ENCODE measurements at places on chromosomes 1 and 21.
A peak's percentile ranks its signal among the peaks of the same experiment; 100 is the strongest.

- no peak for DNase-seq
Observed at GRCh38 chr1:60402216-60402615, 328.6 kb upstream of the C1orf87 start.

GRCh38 chr1:167442854-167443565 is 75.3 kb downstream of the CD247 start:
- DNase-seq, result no peak

DNA sequence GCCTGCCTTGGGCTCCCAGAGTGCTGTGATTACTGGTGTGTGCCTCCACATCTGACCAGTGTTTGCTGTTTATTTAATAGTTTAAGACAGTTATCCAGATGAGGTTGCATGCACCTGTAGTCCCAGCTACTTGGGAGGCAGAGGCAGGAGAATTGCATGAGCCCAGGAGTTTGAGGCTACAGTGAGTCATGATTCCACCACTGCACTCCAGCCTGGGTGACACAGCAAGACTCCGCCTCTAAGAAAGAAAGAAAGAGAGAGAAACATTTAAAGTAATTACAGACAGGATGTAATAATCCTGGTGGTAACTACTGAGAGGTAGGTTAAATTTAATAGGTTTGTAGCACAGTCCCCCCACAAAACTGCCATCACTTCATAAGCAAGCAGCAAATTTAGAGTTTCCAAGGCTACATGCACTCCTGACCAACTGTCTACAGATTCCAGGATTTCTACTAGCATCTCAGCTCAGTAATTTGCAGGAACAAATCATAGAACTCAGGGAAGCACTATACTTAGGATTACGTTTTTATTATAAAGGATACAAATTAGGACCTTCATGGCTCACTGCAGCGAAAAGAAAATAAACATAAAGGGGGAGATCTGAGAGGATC is 89.6 kb downstream of the PKN2 start:
- no peak for DNase-seq

DNA sequence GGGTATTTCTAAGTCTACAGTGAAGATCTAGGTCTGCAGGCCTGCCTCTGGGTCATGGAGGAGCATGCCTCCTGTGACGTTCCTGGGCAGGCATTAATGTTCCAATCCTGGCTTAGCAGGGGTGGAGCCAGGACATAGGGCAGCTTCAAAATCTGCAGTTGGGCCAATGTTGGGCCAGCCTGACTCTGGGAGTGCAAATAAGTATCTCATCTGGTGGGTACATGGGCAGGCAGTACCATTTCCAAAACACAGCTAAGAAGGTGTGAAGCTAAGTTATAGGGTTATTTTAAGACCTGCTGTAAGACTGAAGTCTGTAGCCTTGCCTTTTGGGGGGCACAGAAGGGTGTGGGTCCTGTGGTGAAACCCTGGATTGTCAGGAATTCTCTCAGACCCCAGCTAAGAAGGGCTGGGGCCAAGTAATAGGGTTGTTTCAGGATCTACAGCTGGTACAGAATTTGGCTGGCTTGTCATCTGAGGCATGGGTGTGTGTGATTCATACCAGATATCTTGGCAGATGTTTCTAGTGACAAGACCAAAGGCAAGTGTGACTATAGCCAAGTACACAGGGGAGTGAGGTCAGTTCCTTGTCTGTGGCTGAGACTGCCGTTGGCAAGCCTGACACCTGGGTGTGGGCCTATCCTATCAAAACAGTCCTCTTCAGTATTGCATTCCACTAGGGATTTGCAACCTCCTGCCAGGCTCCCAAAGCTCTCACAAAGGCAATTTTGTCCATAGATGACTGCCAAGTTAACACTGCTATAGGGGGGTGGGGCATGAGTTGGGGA is 468.7 kb upstream of the B3GALT2 start:
- no peak for DNase-seq

DNA sequence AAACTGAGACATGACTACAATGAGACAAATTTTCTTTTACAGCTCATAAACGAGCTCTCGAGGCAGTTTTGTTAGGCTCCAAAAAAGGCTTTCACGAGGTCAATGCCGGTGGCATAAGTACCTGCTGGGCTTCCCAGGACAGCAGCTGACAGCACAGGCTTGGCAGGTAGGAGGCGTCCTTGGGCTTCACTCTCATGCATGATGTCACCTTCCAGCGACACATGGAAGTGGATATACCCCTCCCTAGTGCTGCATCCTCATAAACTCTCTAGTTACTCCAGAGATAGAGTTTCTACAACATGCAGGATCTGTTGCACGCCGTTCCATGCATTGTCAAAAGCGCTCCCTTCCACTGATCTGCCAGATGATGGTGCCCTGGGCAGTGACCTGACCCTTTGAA is 112.5 kb upstream of the PAXBP1 start:
- DNase-seq, result no peak

DNA sequence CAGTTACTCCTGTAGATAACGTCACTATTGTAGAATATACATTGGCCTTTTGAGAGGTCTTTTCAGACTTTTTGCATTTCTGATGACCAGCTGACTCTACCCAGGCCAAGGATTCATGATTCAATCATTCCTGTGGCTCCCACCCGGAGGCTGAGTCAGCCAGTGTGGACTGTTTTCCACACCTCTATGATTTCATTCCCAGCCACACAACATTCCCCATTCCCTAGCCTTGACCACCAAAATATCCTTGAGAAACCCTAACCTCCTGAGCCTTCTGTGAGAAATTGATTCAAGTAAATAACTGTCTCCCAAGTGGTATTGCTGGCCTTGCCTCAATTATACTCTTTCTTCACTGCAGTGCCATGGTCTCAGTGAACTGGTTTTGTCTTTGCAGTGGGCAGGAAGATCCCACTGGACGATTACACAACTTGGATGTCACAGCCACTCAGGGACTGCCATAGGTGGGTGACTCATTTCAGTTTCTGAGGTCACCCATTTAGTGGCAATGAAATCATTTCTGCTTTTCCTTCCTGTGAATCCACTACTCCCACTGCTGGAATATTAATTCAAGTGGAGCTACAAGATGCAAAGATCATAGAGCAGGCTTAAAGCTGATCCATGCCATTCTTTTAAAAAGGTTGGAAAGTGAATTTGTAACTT is 518.6 kb upstream of the ZP4 start:
- DNase-seq, result no peak

- DNase-seq, result no peak
Observed at GRCh38 chr1:242425232-242425631, 99.3 kb downstream of the PLD5 start.

- no peak for DNase-seq
Observed at GRCh38 chr1:113684153-113684541, 75.1 kb downstream of the PHTF1 start.

GRCh38 chr1:230215529-230215928 is 148.5 kb downstream of the GALNT2 start:
- no peak for DNase-seq

- no peak for DNase-seq
Observed at GRCh38 chr21:36813052-36813451, 114.1 kb downstream of the SIM2 start.

DNA sequence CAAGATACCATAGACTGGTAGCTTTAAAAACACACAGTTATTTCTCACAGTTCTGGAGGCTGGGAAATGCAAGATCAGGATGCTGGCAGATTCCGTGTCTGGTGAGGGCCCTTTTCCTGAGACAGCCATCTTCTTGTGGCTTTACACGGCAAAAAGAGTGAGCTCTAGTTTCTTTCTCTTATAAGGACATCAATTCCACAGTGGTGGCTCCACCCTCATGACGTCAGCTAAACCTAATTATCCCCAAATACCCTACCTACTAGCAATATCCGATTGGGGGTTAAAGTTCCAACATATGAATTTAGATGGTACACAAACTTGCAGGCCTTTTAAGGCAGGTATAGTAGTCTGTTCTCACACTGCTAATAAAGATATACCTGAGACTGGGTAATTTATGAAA is 77.7 kb downstream of the PRRX1 start:
- no peak for DNase-seq

GRCh38 chr1:17419626-17420328 is 19.7 kb downstream of the RCC2 start:
- DNase-seq, result peak; percentile 59

GRCh38 chr1:173024543-173024942 is 26.2 kb downstream of the TNFSF18 start:
- DNase-seq, result no peak

DNA sequence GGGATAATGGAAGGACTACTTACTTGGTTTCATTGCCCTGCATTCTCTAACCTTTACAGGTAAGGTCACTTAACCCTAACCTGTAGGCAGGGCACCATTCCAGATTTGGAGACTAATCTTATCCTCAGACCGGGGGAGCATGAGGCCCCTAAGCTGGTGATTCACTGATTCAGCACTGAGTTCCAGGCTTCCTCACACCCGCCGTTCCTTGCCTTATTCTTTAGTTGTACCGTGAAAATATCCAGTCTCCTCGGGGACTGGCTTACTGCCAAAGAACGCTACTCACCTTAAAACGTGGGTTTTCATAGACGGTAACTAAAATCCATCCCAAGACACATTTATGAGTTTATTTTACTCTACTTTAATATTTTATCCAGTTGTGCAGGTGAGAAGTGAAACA is 44.3 kb upstream of the COL24A1 start:
- DNase-seq, result no peak

- no peak for DNase-seq
Observed at GRCh38 chr1:247528812-247529474, 7.3 kb downstream of the OR2C3 start.

- peak; percentile 31 for DNase-seq
Observed at GRCh38 chr1:161182214-161182613, 4.9 kb upstream of the B4GALT3 start.

GRCh38 chr1:10236405-10237156 is 26.2 kb downstream of the KIF1B start:
- DNase-seq, result no peak

DNA sequence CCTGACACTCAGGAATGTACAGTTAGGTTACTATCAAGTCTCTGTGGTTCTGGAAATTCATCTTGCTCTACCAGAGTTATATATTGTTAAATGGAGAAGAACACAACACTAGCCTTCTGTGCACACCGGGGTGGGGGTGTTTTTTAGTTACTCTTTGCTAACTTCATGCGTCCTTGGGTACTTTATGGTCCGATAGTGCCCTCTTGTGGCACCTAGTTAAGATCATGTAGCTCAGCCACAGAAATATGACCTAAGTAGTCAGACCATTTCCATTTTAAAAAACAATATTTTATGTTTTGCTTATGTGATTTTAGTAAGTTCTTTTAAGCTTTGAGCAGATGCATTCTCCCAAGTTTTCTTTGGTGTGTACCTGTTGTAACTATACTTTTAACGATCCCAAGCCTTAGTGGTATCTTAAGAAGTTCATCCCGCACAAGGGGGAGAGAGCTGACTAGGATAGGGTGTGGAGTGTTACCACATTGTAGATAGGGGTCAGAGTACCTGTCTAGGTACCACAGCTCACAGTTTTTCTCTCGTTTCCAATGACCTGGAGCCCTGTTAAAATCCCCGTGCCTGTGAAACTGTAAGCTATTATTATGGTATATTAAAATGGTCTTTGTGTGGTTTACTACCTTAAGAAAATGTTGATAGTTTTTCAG is 20.6 kb upstream of the SH3D21 start:
- DNase-seq, result no peak

All from stimulated activated CD4-positive, alpha-beta T cell treated with anti-CD3 and anti-CD28 coated beads, Interleukin-15, amount 100 ng/mL, for 1 hour (primary cell).